ENCODE measurements at places on chromosomes 13 and 19.

GRCh38 chr13:50451609-50452008 is 391.9 kb downstream of the DLEU7 start:
- no peak for DNase-seq

DNA sequence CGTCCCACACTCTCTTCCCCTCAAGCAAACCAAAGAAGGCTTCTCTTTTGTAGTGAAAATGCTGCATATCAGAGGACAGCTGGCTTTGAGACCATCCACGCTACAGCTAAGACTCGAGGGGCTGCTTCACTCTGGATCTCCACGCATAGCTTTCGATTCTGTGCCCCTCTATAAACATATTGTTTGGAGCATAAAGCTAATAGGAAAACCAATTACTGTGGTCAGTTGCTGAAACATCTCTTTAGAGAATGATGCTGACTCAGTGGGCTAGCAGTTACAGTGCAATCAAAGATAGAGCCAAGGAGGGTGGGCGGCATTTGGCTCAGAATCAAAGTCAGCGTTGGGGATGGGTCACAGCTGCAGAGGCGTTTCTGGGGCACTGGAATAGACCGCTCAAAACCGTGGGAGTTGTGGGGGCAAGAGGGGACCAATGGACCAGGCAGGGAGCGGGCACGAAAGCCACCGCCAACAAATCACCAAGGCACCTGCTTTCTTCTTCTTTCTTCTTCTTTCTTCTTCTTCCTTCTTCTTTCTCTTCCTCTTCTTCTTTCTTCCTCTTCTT is 76.7 kb downstream of the RASL11A start:
- DNase-seq = no peak

DNA sequence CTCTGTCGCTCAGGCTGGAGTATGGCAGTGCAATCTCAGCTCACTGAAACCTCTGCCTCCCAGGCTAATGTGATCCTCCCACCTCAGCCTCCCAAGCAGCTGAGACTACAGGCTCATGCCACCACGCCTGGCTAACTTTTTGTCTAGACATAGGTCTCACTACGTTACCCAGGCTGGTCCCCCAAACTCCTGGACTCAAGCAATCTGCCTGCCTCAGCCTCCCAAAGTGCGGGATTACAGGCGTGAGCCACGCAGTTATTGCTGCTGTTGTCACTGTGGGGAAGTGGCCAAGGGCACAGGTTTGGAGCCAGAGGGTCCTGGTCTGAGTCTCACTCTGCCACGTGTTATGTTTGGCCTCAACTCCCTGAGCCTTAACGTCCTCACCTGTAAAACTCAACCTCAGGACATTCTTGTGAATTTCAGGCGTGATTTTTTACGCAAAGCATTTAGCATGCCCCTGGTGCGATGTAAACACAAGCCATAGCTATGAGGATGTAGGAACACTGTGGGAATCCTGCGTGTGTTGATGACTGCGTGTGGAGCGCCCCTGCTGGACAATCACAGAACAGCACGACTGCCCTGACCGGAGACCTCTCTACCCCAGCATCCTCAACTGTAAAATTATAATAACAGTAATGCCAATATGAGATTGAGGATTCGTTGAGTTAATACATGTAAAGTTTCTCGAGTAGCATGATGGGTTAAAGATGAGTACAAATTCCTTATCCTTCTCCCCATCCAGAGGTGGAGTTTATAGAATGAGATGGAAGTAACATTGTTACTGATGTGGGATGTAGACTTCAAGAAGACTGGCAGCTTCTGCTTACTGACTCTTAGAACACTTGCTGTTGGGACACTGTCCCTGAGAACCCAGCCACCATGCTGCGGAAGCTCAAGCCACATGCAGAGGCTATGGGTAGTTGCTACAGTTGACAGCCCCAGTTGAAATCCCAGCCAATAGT is 41.8 kb upstream of the PNMA8B start:
- peak; percentile 42 for DNase-seq

GRCh38 chr13:105915146-105915850 is 620.2 kb downstream of the EFNB2 start:
- no peak for DNase-seq

DNA sequence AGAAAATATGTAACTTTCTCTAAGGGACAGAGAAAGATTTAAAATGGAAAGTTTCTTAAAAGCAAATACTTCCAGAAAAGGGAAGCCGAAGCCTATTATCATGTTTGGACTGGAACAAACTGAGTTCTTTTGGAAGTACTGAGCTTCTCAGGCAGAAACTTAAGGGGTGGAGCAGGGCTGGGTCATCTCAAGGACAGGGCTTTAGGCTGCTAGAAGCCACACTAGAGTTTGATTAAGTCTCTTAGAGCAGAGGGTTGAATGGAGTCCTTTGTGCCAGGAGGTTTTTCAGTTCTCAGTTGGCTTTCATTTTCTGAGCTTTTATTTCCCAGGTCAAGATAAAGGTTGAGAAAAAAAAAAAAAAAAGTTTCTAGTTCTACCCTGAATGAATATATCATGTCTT is 432.7 kb downstream of the SLITRK5 start:
- no peak for DNase-seq

GRCh38 chr13:111317571-111318345 is 2.7 kb upstream of the TEX29 start:
- no peak for DNase-seq

GRCh38 chr13:48977286-48977625 is 1.5 kb downstream of the FNDC3A start:
- DNase-seq = no peak

- no peak for DNase-seq
Observed at GRCh38 chr13:113887700-113888201, 23.9 kb upstream of the GAS6 start.

DNA sequence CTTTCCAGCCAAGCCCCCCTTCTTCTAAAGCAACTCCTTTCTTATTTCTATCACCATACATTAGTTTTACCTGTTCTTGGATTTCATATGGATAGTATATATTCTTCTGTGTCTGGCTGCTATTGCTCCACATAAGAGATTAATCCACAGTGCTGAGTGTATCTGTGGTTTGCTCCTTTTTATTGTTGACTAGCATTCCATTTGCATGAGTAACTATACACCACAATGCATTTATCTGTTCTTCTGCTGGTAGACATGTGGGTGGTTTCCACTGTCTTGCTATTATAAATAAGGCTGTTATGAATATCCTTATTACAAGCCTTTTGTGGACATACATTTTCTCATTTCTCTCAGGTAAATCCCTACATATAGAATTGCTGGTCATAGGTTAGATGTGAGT is 138.2 kb downstream of the SLC7A1 start:
- no peak for DNase-seq

DNA sequence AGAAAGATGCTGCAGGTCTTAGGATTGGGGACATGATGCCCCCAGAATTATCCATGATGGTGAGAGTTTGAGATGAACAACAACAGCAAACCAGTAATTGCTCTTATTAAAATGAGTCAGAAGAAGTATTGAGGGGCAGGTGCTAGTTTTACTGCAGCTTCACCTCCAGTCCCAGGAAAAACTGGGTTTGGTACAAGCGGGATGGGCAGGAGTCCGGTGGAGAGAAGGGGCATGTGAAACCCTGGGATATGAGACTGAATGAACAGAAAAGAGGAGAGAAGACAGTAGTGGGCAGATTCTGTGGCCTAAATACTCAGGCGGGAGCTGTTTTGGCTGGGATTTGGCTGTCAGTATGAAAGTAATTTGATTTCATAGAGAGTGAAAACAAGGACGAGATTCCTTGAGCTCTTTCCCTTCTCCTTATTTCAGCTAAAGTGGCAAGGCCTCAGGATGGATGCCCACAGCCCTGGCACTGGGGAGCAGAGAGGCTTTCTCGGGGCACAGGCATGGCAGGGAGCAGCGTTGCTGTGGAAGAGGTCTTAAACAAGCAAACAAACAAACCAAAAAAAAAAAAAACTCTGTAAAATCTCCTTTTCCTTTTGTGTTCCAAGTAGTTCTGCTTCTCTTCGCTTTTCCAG is 30.7 kb downstream of the NFIX start:
- no peak for DNase-seq

GRCh38 chr13:104140552-104140951 is 1074.3 kb upstream of the SLC10A2 start:
- DNase-seq = no peak

- DNase-seq = no peak
Observed at GRCh38 chr19:30634131-30634830, 262.1 kb downstream of the ZNF536 start.

DNA sequence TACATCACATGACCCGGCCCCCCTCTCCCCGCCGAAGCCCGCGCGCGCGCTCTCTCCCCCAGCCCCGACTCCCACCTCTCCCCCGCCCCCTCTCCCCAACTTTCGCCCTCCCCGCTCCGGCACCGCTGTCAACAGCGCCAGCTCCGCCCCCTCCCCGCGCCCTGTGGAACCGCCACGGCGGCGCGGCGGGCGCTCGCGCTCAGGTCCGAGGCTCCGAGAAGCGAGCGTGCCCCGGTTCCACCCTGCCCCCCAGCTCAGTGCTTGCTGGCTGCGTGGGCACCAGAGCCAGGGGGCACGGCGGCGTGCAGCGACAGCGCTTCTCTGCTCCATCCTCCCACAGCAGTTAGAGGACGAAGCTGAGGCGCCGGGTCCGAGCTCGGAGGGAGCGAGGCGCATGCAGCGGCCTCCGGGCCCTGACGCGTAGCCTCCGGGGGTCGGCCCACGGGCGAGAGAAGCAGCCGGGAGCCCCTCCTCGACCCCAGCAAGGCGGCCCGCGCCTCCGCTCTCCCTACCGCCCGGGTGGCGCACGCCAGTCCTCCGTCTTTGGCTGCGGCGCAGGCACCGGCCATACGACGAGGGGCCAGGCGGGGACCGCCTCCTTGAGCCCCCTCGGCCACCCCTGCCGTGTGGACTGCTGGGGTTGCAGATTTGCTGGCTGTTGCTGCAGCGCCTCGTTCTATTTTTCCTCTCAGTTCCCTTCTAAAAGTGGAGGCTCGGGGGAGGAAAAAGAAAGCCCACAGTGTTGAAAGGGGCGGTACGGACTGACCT is 109.5 kb downstream of the KCNRG start:
- DNase-seq = peak; percentile 94

DNA sequence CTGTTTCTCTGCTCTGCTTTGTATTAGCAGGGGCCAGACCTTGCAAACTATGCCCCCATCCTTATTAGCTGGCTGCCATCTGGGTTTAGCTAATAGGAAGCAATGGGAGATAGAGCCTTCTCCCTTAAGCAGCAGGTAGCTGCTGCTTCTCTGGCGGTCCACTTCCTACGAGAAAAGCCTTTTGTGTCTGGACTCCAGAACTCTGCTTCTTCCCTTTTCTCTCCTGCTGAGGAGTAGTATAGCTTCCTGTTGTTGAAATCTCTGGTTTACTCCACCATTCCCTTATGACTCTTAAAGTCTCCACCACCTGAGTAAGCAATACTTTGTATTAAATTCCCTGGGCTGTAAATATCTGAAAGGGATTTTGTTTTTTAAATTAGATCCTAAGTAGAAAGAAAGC is 147.1 kb downstream of the DNAJC15 start:
- no peak for DNase-seq

DNA sequence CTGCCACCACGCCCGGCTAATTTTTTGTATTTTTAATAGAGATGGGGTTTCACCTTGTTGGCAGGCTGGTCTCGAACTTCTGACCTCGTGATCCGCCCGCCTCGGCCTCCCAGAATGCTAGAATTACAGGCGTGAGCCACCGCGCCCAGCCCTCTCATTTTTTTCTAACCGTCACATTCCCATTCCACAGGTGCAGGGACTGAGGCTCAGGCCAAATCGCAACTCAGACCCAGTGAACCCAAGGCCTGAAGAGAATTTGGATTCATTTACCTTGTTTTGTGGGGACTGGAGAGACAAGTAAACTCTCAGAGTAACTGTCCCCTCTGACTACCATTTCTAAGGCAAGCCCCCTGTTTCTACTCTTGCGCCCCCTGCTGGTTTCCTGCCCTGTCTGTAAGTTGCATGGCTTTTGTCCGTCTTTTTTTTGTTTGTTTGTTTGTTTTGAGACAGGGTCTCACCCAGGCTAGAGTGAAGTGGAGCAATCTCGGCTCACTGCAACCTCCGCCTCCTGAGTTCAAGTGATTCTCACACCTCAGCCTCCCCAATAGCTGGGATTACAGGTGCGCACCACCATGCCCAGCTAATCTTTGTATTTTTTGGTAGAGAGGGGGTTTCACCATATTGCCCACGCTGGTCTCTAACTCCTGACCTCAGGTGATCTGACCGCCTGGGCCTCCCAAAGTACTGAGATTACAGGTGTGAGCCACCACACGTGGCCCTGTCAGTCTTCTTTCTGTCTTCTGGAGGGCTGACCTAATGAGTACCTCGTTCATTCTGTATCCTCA is 2.3 kb upstream of the STRN4 start:
- peak; percentile 51 for DNase-seq

- no peak for DNase-seq
Observed at GRCh38 chr13:78078168-78078567, 159.5 kb upstream of the EDNRB start.

GRCh38 chr13:114296902-114297301 is 15.5 kb downstream of the UPF3A start:
- DNase-seq = no peak

- DNase-seq = no peak
Observed at GRCh38 chr13:80276371-80277289, 64.3 kb downstream of the SPRY2 start.

GRCh38 chr19:2188708-2189385 is 25.1 kb downstream of the DOT1L start:
- no peak for DNase-seq

GRCh38 chr13:34230271-34230670 is 412.3 kb downstream of the RFC3 start:
- no peak for DNase-seq

DNA sequence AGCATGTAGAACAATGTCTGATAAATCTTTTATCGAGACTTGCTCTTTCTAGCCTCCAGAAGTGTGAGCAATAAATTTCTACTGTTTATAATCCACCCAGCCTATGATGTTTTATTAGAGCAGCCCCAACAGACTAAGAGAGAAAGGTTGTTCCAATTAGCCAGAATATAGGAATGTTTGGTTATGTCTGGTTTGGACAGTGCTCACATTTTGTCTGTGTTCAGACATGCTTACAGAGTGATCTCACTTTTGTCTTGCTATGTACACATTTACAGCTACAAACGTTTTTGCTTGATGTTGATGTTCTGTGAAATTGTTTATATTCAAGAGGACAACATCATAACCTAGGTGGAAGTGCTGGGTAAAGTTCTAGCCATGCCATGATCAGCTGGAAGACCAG is 18.0 kb upstream of the EVI5L start:
- DNase-seq = no peak

GRCh38 chr19:43957891-43958290 is 6.9 kb downstream of the ZNF221 start:
- no peak for DNase-seq

DNA sequence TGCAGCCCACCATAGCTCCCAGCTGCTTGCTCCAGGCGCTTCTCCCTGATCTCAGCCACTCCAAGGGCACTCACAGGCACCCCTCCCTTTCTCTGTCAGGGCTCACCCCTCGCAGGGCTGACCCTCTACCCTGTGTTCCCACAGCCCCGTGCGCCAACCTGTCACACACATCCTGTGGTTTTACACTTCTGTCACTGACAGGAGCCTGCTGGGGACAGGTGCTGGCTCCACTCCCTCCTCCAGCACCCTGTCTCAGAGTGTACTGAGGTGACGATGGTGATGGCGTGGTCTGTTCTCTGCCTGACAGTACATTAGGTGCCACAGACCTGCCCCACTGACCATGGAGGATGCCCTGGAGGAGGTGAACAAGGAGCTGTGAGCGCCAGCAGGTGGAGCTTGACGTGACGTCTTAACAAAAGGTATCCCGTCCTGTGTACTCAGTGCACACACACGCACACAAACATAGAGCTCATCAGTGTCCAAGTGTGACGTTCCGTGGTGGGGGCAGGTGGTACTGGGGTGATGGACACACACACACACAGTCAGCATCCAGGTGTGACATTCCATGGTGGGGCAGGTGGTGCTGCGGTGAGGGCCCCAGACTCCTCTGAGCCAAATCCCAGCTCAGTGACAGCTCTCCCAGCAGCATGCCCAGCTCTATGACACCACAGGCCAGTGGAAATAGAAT is 20.9 kb downstream of the C19orf44 start:
- no peak for DNase-seq

- DNase-seq = no peak
Observed at GRCh38 chr13:36606060-36606459, 67.8 kb upstream of the SERTM1 start.

Measured in naive B cell (primary cell).